C1 segment of cervical spinal cord (tissue), 14 donors: ENCODE measurements at places on chromosomes 12 and 14.

DNA sequence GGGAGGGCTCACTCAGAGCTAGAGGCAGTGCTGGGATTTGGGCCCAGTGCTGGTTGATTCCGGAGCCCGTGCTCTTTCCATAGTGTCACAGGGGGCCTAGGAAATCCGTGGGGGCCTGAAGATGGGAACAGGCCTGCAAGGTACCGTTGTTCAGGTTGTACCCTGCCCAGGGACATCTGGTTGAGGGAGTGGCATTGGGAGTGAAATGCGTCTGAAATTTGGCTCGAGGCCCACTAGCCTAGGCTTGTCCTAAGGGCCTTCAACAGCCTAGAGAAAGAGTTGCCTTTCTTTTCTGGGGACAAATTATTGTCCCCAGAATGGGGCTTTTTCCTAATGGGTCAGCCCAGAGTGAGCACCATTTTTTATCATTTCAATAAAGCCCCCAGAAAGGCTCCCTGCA is 26.4 kb upstream of the FAM222A start:
- DNase-seq, result no peak

- no peak for DNase-seq
These were observed 184.3 kb downstream of the DUSP6 start for GRCh38 chr12:89167986-89168385.

- no peak for DNase-seq
These were observed 32.9 kb downstream of the ALKBH1 start for GRCh38 chr14:77674931-77675330.

- DNase-seq, result peak; percentile 66
These were observed 834 bp downstream of the RASSF8 start for GRCh38 chr12:25959071-25959961.

DNA sequence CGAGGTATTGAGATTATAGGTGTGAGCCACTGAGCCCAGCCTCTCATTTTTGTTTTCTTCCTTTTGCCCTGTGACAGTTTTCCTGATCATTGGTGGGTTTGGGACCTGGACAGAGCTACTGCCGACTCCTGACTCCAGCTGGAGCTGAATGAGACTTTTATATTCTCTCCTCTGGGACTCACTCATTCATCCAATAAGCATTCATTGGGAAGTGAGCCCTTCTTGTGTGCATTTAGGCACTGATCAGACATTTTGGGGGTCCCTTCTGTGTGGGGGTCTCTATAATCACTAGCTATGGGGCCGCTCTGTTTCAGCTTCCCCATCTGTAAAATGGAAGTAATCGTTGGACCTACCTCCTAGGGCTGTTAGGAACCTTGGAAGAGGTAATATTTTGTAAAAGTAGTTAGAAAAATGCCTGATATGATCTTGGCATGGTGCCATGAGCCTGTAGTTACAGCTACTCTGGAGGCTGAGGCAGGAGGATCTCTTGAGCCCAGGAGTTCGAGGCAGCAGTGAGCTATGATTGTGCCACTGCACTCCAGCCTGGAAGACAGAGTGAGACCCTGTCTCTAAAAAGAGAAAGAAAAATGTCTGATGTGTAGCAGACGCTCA is 7.2 kb downstream of the SH2B3 start:
- no peak for DNase-seq

DNA sequence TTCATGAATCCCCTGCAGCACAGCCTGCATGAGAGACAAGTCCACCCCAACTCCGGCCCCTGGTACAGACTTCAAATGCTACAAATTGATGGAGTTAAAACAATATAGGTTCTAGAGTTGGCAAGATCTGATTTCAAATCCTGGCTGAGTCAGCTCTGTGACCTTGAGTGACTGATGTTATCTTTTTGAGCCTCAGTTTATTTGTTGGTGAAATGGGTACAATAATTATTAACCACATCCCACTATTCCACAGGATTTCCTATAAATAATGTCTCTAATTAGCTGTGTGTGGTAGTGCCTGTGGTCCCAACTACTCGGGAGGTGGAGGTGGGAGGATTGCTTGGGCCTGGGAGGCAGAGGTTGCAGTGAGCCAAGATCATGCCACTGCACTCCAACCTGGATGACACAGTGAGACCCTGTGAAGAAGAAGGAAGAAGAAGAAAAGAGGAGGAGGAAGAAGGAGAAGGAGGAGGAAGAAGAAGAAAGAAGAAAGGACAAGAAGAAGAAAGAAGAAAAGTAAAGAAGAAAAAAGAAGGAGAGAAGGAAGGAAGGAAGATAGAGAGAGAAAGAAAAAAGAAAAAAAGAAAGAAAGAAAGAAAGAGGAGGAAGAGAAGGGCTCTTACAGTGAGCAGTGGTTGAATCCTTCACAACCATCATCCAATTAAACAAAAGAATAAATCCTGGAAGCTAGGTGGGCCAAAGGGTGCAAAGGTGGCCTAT is 39.7 kb upstream of the DICER1 start:
- DNase-seq, result no peak

DNA sequence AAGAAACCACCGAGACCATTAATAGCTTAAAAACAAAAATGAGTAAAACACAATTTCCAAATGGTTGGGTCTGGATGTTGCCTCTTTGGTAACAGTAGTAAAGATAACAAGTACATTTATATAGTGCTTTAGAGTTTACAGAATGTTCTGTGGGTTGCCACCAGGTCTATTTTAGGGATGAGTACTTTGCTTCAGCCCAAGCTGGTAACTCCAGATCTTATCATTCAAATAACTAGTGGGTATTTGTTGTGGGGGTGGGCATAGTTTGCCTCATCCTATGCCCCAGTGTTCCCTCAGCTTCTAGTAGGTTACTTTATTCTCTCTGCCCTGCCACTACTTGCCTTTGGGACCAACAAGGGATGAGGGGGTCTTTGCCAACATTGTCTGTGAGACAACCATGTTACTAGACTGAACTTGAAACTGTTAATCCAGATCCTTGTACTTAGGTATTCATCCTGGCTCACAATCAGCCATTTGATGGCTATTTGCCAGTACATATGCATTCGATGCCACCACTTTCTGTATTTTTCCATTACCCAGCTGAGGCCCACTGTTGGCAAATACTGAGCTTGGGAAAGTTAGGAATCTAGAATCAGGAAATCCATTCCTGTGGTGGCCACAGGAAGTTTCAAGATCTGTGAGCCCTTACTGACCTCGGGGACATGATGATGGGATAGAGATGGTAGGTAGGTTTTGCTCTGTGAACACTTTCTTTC is 17.6 kb upstream of the AKAP6 start:
- no peak for DNase-seq

DNA sequence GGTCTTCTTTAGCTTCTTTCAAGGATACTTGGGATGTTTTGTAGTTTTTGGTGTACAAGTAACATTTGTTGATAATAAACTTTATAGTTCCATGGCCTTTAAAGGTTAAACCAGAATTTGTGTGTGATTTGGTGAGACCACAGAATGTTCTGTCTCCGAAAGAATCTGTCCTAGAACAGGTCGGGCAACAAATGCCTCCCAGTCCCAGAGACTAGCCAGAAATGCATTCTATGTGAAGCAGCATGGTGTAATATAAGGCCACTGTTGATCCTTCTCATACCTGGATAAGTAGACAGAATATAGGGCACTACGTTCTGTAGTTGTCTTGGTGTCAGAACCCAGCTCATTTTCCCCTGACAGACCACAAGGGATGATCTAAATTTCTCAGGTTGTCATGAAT is 10.0 kb downstream of the STYK1 start:
- no peak for DNase-seq

DNA sequence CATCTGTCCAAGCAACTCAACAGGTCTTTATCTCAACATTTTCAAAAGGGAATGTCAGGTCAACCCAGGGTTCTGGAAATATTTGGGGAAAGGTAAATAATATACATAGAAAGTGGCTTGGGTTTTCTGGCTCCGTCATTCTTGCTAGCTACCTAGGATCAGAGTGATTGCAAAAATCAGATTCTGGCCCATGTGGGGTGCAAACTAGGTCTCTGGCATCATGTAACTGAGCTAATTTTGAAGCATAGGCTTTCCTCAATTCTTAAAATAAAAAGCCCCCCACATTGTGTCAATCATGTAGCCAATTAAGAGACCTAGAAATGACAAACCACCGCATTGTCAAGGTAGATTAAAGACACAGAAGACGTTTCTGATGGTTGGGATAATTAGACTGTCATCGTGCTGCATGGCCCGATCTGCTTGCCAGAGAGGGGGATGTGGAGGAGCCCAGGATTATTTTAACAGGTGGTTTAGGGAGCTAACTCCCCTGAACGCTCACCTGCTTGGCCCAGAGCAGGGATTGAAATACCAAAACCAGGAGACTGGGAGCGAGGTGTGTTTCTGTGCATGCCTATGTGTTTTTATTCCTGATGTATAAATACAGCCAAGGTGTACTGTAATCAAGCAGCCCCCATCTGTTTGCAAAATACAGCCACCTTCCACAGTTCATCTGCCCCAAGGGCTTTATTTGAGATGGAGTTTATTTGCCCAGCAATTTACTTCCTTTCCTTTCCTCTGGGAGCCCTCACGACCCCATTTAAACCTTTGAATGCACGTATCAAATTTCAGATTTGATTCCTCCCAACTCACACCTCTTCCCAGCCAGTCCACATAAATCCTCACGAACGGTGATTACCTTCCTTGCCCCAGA is 189.5 kb downstream of the TTC8 start:
- no peak for DNase-seq

GRCh38 chr14:75280291-75280830 is 1.7 kb downstream of the FOS start:
- DNase-seq, result no peak

DNA sequence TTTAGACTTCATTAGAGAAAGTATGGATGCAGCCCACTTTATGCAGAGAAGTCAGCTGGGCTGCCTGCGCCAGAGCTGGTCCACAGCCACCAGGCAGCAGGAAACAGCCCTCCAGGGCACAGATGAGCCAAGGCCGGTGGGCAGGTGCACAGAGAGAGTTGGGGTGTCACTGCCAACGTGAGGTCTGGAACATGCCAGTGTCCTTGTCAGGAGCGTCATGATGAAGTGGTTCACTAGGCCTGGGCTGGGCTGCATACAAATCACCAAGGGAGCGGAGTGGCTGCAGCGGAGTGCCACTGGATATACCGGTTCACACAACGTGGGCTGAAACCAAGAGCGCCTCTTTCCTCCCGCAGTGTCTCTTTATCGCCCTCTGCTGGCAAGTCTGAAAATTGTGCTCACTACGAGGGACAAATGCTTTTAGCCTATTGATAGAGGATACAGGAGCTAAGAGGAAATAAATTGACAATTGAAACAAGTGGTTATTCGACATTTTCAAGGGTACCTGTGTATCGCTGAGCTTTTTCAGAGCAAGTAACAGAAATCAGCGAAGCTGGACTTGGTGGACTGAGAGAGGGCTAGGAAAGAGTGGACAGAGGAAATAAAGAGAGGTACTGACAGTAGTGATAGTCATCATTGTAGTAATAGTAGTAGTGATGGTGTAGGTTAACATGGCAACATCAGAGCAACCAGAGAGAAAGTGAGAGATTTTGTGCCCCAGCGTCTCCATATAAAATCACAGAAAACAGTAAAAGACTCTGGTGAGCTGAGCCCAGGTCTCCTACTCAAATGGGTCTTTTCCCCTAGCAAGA is 52.0 kb upstream of the ITPR2 start:
- peak; percentile 36 for DNase-seq

- no peak for DNase-seq
These were observed 264.6 kb upstream of the DAAM1 start for GRCh38 chr14:58923751-58924405.

- no peak for DNase-seq
These were observed 42.5 kb downstream of the CCDC88C start for GRCh38 chr14:91374879-91375702.

DNA sequence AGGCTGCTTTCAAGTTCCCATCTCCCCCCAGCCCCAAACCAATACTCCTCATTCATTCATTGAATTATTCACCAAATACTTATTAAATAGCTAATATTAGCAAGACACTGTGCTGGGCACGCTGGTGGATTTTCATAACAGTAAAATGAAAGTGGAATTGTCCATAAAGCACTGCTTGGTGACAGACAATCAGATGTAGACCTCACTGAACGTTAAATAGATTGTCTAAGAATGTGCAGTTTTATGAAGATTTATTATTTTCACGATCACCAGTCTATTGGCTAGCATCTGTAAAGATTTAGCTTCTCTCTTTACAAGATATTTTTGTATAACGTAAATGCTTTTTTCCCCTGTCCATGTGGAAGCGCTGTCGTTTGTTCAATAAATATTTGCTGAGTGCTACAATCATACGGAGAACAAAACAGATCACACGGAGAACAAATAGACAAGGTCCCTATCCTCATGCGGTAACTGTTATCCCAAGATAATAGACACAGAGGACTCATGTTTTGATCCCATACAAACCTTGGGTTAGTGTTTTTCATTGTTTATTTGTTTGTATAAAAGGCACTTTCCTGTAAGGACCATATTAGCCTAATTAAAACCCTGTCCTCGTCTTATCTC is 397.6 kb downstream of the BCAT1 start:
- no peak for DNase-seq

- DNase-seq, result no peak
These were observed 427.3 kb downstream of the BTG1 start for GRCh38 chr12:91718326-91718725.

- DNase-seq, result no peak
These were observed 31.5 kb downstream of the SCN8A start for GRCh38 chr12:51622564-51622963.

DNA sequence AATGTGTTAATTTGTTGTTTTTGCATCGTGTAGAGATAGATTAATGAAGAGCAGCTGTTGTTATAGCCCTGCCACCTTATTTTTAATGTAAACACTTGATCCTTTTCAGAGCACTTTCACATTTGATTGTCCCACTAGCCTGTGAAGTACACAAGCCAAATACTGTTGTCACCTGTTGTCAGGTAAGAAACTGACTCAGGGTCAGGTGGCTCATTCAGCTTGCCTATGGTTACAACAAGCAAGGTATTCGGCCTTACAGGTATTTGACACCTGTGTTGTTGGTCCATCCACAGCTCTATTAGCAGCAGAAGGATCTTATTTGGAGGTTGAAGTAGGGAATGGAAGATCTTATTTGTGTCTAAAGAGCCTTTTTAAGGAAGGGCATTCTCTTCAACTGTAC is 108.9 kb downstream of the GPR135 start:
- no peak for DNase-seq

GRCh38 chr12:49698619-49699545 is 8.3 kb downstream of the FMNL3 start:
- DNase-seq, result peak; percentile 30

DNA sequence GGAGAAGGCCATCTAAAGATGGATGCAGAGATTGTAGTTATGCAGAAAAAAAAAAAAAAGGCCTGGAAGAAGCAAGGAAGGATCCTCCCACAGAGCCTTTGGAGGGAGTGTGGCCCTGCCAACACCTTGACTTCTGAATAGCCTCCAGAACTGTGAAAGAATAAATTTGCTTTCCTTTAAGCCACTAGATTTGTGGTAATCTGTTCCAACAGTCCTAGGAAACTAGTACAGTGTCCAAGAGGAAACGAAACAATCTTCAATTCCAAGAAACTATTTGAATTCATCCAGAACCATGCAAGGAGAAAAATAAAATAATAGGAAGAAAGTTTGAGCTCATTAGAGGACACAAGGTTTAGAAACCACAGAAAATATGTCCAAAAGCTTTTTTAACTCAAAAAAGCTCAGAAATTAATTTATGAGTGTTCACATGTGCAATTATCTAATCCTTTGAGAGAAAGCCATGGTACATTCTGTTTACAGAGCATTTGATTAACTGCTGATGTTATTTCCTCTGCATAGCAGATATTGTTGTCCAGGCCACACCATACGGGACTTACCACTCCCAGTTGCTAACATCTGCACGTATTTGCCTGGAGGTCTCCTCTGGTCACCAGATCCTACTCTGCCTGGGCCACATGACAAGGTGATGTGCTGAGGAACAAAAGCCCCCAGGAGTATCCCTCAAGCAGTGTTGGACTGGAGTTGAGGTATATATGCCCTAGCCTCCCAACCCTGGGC is 30.0 kb upstream of the STAB2 start:
- no peak for DNase-seq

- no peak for DNase-seq
These were observed 80.7 kb upstream of the METAP2 start for GRCh38 chr12:95393191-95393790.
